Nasal cavity respiratory epithelium epithelial cell of viscerocranial mucosa (primary cell): ENCODE measurements at places on chromosomes 7 and 10. TPM values are rescaled to one million over a fixed set of nuclear protein-coding genes. Genes with fewer than 3 reads are reported as not detected.

Gene TMEM273
- 0.34 TPM in 1 of 2 replicates, not detected in the other for total RNA-seq

Gene LHPP
- 8.2 and 9.8 TPM in 2 replicates for total RNA-seq

Gene ELFN1
- under 0.01 and 0.57 TPM in 2 replicates for total RNA-seq

Gene DPP6
- 0.36 TPM in 1 of 2 replicates, not detected in the other for total RNA-seq

Gene CCDC3
- under 0.01 and 1.00 TPM in 2 replicates for total RNA-seq

Gene FAM131B
- total RNA-seq, result 0.34 and 0.36 TPM in 2 replicates
